Stimulated activated CD8-positive, alpha-beta memory T cell treated with anti-CD3 and anti-CD28 coated beads, Interleukin-2, amount 100 ng/mL, for 1 hour (primary cell): ENCODE measurements at places on chromosomes 2 and 18.

GRCh38 chr18:75350512-75350839 is 77.0 kb downstream of the SMIM21 start:
- DNase-seq: no peak

GRCh38 chr2:181812106-181812743 is 79.3 kb upstream of the ITPRID2 start:
- DNase-seq: no peak

GRCh38 chr18:41022484-41022883 is 932.5 kb upstream of the PIK3C3 start:
- no peak for DNase-seq

DNA sequence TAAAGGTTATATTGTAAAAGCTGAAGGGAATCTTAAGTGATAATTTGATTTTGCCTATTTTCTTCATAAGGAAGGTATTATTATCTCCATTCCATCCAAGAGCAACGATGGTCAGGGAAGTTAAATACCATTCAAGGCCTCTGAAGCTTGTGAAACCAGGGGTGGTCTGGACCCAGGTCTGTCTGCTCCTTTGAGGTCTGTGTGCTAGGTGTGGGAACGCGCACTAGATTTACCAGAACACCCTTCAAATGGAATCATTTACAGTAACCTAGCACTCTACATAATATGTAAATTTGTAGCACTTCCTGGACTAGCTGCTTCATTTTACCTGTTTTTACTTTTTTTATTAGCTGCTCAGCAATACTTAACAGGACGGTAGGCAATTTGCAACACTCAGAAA is 6.4 kb upstream of the TRIB2 start:
- DNase-seq: no peak
